ENCODE measurements at places on chromosomes 12 and 14. TPM values are rescaled to one million over a fixed set of nuclear protein-coding genes. Genes with fewer than 3 reads are reported as not detected.

DNA sequence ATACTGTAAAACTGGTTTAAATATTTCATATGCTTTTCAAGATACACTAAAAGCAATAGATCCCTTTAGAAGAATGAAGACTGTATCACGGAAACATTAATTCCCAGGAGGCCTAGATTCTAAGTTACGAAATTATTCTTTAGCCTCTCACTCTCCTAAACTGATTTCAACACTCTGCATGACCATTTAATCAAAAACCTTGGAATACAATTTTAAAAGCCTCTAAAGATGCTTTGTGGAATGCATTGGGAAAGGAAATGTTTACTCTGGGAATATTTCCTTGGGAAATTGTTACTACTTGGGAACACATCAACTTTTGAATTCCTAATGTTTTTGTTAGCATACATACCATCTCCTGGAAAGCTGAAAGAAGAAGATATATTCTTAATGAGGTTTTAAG is 255.7 kb upstream of the FAR2 start:
- no peak overlapping the region for H3K27ac ChIP-seq
- no peaks in the 10 kb centered on the region for H3K36me3 ChIP-seq
- H3K4me1 ChIP-seq, result no peaks in the 10 kb centered on the region
- DNase-seq, result no peak
- no peak overlapping the region for H3K4me3 ChIP-seq

DNA sequence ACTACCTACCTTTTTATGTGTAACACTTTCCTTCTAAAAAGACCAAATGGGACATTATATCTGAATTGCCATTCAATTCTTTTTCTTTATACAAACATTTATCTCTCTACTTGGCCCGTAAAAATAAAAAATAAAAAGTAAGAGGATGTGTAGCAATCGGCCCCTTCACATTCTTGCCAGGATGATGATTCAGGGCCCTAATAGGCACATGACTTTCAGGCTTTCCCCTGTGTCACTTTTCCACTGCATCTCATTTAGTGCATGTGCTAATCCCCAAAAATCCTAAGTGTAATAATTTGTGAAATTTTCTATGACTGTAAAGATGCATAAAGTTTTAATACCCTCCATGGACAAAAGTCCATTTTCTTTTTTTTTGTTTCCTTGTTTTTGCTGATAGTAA is 23.0 kb upstream of the ATP2B1 start:
- H3K4me3 ChIP-seq, result no peak overlapping the region
- H3K4me1 ChIP-seq, result no peaks in the 10 kb centered on the region
- H3K27ac ChIP-seq, result no peak overlapping the region
- no peaks in the 10 kb centered on the region for H3K27me3 ChIP-seq

Gene HPD
- total RNA-seq, result 772 TPM

GRCh38 chr12:32918890-32919801 is 22.6 kb upstream of the PKP2 start:
- H3K27ac ChIP-seq, result no peak overlapping the region
- DNase-seq, result no peak
- H3K27me3 ChIP-seq, result no peaks in the 10 kb centered on the region
- no peaks in the 10 kb centered on the region for H3K36me3 ChIP-seq

DNA sequence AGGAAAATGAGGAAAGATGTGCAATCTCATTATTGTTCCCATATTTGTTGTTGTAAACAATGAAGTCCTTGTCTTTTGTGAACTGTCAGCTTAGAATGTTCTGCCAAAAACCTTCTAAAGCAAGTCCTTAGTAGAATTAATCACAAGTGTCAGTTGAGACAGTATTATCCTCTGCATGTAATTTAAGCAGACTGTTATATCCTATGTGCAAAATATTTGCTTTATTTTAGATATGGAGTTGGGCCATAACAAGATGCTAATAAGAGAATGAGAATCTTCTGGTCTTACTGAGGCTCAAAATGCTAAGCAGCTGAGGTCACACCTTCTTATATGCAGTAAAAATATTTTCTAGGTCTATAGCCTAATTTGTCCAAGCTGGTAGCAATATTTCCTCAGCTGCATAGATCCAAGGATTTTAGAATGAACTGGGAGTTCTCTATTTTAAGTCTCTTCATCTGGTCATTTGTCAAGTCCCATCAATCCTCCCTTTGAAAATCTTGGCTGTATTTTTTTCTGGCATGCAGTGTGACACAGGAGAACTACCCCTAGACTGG is 222.3 kb upstream of the NAV3 start:
- no peaks in the 10 kb centered on the region for H3K36me3 ChIP-seq
- H3K4me3 ChIP-seq, result no peak overlapping the region
- no peak overlapping the region for H3K27ac ChIP-seq
- no peaks in the 10 kb centered on the region for H3K27me3 ChIP-seq

Gene TAS2R31
- total RNA-seq, result 0.95 TPM

Gene ACTR10
- total RNA-seq, result 26.2 TPM

Gene TC2N
- 2.5 TPM for total RNA-seq

DNA sequence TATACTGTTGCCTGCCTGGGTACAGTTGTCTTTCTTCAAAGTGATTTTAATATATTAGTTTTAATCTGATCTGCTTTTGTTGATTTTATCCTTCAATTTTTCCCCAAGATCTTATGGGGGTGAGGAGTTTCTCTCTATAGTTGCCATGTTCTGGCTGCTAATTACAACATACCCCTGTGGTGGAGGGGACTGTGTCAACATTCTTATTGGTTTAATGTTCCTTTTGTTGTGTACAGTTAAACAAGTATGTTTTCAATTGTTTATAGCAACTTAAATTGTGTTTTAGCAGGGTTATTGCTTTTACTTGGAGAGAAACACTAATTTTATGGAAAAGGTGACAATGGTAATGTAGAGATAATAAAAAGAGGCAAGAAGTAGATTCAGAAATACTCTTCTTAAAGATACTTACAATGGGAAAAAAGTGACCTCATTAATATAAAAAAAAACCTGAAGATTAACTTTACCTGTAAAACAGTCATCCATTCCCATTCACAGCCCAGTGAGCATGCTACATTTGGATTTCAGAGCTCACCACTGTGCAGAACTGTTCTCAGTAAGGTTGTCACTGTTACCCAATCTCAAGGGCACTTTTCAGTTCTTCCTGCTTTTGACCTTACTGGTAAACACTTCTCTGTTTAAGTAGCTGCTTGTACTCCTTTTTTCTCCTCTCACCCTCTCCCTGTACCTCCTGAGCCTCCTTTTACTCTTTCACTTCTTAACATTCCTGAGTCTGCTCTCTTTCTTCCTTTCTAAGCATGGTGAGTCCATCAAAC is 8.1 kb upstream of the LRRK2 start:
- no peak for DNase-seq
- H3K27ac ChIP-seq, result no peak overlapping the region
- H3K4me3 ChIP-seq, result no peak overlapping the region
- no peaks in the 10 kb centered on the region for H3K4me1 ChIP-seq
- H3K27me3 ChIP-seq, result no peaks in the 10 kb centered on the region

GRCh38 chr12:116333402-116333801 is 55.9 kb upstream of the MED13L start:
- H3K4me3 ChIP-seq, result no peak overlapping the region
- H3K27ac ChIP-seq, result no peak overlapping the region
- no peak for DNase-seq
- no peaks in the 10 kb centered on the region for H3K27me3 ChIP-seq
- H3K36me3 ChIP-seq, result no peaks in the 10 kb centered on the region

GRCh38 chr12:111638556-111638955 is 39.4 kb upstream of the ATXN2 start:
- no peaks in the 10 kb centered on the region for H3K4me1 ChIP-seq
- H3K36me3 ChIP-seq, result no peaks in the 10 kb centered on the region
- H3K27me3 ChIP-seq, result no peaks in the 10 kb centered on the region
- H3K4me3 ChIP-seq, result no peak overlapping the region

GRCh38 chr14:73846947-73847346 is 4.7 kb upstream of the PTGR2 start:
- no peaks in the 10 kb centered on the region for H3K27me3 ChIP-seq
- H3K27ac ChIP-seq, result no peak overlapping the region
- no peak overlapping the region for H3K4me3 ChIP-seq
- H3K4me1 ChIP-seq, result peaks cover 5% of the 10 kb centered on the region

GRCh38 chr14:76767681-76768656 is 6.7 kb downstream of the VASH1 start:
- H3K36me3 ChIP-seq, result no peaks in the 10 kb centered on the region
- peak overlapping the region; percentile 24 for H3K27ac ChIP-seq
- no peak overlapping the region for H3K4me3 ChIP-seq
- DNase-seq, result peak; percentile 83
- H3K27me3 ChIP-seq, result no peaks in the 10 kb centered on the region

DNA sequence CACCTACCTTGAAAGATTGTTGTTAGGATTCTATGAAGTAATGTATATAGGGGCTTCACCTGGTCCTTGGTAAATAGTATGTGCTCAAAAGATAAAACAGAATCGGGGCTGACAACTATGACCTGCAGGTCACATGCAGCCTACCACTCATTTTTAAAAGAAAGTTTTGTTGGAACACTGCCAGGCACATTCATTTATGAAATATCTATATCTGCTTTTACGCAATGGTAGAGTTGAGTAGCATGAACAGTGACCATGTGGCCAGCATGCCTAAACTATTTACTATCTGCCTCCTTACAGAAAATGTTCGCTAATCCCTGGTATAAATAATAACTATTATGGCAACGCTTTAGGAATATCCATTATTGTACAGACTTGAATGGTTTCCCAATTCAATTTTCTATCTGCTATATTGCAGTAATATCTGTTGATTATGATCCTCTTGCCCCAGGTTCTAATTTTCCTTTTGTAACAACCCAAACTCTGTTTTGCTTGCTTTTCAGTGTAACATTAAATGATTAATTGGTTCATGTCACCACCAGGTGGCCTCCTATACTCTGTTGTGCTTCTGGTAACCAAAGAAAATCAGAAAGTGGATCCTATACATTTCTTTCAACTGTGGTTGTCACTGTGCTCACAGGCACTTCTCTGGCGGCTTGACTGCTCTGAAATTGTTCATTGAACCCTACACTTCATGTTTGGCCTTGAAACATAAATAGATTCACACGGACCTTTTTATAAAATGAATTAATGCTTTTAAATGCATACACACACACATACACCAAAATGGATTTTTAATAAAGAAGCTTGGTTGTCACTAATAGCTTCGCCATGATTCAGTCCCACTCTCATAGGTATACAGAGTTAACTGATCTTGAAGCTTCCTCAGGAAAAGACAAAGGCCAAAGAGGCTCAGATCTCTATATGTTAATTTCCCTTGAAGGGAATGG is 227.7 kb upstream of the NPAS3 start:
- no peak overlapping the region for H3K4me3 ChIP-seq
- H3K36me3 ChIP-seq, result no peaks in the 10 kb centered on the region

Gene CCDC175
- not detected for total RNA-seq

GRCh38 chr14:92914087-92914656 is 8.8 kb upstream of the CHGA start:
- H3K27me3 ChIP-seq, result no peaks in the 10 kb centered on the region
- DNase-seq, result no peak
- no peak overlapping the region for H3K4me3 ChIP-seq

Gene FOXG1
- not detected for total RNA-seq

DNA sequence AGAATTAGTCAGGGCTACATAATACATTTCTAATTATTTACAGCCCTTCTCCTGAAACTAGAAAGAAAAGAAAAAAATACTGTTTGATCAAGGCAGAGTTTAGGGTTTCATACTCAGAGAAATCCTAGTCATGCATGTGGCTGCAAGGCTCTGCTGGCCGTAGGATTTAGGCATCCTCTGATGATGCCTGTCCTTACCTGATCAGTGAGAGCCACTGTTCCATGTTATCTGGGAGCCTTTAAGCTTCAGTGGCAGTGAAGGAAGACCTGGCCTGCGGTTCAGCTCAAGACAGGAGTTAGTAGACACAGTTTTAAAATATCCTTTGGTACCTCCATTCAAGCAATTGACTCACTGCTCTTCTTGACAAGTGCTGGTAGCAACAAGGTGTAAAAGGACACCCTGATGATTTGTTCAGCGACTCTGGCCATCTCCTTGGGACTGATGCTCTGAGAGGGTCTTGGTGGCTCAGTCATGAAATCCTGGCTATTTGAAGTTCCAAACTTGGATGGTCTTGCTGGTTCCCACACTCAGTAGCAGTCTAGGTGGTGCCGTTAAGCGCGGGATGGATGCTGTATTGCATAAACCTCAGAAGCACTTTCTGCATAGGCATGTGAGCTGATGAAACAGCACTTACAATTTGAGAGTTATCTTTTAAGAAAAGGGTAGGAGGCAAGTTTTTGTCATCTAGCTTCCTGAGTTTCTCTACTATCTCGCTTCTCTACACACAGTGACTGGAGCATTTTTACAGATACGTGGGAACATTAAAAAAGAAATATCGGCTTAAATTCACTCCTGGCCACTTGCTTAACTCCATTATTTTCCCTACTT is 162.0 kb downstream of the SAMD4A start:
- no peak overlapping the region for H3K4me3 ChIP-seq
- DNase-seq, result no peak
- H3K36me3 ChIP-seq, result no peaks in the 10 kb centered on the region
- no peaks in the 10 kb centered on the region for H3K27me3 ChIP-seq
- H3K4me1 ChIP-seq, result no peaks in the 10 kb centered on the region
- H3K27ac ChIP-seq, result no peak overlapping the region

- DNase-seq, result no peak
- no peaks in the 10 kb centered on the region for H3K4me1 ChIP-seq
- H3K27me3 ChIP-seq, result no peaks in the 10 kb centered on the region
- no peaks in the 10 kb centered on the region for H3K36me3 ChIP-seq
- no peak overlapping the region for H3K4me3 ChIP-seq
- H3K27ac ChIP-seq, result no peak overlapping the region
Measured at GRCh38 chr12:90112666-90113065, 404.0 kb upstream of the ATP2B1 start.

Gene RERG
- total RNA-seq, result 1.3 TPM

Gene AGAP2
- 0.35 TPM for total RNA-seq

- no peaks in the 10 kb centered on the region for H3K4me1 ChIP-seq
- H3K4me3 ChIP-seq, result no peak overlapping the region
- no peaks in the 10 kb centered on the region for H3K27me3 ChIP-seq
- H3K36me3 ChIP-seq, result no peaks in the 10 kb centered on the region
- DNase-seq, result no peak
Measured at GRCh38 chr12:107310621-107311020, 217.3 kb upstream of the CRY1 start.

GRCh38 chr14:100784523-100785337 is 41.2 kb upstream of the MEG3 start:
- no peaks in the 10 kb centered on the region for H3K27me3 ChIP-seq
- H3K4me1 ChIP-seq, result no peaks in the 10 kb centered on the region
- no peak overlapping the region for H3K27ac ChIP-seq
- DNase-seq, result no peak

DNA sequence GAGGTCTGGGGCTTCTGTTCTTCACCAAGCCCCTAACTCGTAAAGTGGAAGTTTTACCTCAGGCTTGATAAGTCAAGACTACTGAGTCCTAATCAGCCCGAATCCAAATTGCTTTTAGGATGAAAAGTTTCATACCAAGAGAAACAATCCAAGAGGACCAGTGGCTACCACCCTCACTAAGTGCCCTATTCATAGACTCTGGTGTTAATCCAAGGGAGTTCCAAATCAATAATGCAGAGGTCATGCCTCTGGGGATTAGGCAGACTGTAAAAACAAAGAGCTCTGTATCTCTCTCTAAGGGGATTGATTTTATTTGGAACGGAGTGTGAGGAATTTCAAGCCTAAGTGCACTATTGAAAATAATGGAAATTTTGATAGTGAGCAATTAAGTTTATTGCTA is 76.3 kb upstream of the LMNTD1 start:
- no peaks in the 10 kb centered on the region for H3K36me3 ChIP-seq
- no peaks in the 10 kb centered on the region for H3K27me3 ChIP-seq
- H3K27ac ChIP-seq, result no peak overlapping the region
- no peak overlapping the region for H3K4me3 ChIP-seq
- H3K4me1 ChIP-seq, result no peaks in the 10 kb centered on the region
- DNase-seq, result no peak
